ENCODE measurements at places on chromosomes 2 and 18.
A peak's percentile ranks its signal among the peaks of the same experiment; 100 is the strongest.

DNA sequence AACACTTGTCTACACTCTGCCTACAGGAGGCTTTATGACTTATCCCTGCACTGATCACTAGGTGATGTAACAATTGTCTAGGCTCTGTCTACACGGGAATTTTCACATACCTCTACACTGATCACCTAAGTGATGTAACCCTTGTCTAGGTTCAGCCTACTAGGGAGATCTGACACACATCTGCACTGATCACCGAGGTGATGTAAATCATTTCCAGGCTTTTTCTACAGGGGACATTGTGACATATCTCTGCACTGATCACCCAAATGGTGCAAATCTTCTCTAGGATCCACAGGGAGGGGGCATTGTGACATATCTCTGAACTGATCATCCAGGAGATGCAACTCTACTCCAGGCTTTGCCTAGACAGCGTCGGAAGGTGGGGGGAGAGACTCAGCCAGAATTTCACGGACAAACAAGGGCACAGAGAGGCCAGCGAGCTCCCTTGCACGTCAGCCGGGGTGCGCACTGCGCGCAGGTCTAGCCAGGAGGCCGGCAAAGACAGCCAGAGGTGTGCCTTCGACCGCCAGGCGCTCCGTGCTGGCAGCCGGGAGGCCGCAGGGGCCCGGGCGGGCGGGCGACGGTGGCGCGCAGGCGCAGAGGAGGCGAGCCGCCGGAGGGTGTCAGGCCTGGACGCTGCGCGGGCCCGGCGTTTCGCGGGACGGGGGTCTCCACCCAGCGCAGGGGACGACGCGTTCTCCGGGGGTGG lies 46.9 kb upstream of the USP14 start:
- peak; percentile 73 for DNase-seq

DNA sequence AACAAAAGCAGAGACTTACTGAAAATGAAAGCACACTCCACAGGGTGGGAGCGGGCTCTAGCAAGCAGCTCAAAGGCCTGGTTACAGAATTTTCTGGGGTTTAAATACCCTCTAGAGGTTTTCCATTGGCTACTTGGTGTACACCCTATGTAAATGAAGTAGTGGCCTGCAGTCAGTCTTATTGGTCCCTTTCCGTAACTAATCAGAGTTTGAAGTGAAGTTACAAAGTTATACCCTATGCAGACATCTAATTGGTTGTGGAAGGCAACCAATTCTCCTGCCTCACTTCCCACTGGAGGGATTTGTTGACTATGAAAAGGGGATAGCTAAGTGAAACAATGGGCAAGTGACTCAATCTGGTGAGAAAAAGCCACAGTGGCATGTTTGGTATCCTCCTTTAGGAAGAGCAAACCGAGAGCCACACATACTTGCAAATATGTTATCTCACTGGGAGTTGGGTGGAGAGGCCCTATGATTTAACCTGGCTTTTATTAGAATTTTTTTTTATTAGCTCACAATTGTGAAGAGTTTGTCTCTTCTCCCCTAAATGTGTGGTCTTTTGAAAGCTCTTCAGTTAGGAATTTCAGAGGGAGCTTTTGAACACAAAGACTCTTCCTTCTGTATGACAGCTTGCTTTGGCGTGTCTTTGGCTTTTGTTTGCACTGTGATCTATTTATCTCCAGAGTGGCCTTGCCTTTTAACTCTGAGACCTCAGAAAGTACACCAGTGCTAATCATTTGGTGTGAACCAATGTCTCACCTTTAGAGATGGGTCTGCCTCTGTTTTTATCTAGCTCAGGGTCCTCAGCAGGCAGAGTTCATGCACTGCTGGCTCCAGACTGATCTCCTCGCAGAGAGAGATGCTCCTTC lies 69.6 kb downstream of the MAP4K4 start:
- DNase-seq = peak; percentile 82

DNA sequence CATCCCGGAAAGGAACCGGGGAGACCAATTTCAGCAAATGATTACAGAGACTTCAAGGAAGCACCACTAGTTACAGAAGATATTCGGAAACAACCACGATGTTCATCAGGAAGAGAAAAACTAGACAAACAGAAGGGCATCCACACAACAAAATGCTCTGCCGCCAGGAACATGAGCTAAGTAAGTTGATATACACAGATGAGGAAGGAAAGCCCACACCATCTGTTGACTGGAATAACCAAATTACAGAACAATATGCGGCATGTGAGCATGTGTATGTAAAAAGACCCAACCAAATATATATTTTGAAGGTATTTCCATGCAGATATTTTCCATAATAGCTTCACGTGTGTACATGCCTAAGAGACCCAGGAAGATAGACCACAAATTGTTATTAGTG lies 47.0 kb downstream of the ACKR3 start:
- no peak for DNase-seq

DNA sequence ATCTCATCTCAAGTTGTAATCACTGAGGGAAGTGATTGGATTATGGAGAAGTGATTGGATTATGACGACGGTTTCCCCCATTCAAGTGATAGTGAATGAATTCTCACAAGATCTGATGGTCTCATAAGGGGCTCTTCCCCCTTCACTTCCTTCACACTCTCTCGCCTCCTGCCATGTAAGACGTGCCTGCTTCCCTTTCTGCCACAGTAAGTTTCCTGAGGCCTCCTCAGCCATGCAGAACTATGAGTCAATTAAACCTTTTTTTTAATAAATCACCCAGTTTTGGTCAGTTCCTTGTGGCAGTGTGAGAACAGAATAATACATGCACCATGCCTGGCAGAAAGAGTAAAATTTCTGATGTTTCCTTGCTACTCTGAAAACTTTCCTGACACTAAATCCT lies 36.6 kb downstream of the CEP68 start:
- DNase-seq = no peak

DNA sequence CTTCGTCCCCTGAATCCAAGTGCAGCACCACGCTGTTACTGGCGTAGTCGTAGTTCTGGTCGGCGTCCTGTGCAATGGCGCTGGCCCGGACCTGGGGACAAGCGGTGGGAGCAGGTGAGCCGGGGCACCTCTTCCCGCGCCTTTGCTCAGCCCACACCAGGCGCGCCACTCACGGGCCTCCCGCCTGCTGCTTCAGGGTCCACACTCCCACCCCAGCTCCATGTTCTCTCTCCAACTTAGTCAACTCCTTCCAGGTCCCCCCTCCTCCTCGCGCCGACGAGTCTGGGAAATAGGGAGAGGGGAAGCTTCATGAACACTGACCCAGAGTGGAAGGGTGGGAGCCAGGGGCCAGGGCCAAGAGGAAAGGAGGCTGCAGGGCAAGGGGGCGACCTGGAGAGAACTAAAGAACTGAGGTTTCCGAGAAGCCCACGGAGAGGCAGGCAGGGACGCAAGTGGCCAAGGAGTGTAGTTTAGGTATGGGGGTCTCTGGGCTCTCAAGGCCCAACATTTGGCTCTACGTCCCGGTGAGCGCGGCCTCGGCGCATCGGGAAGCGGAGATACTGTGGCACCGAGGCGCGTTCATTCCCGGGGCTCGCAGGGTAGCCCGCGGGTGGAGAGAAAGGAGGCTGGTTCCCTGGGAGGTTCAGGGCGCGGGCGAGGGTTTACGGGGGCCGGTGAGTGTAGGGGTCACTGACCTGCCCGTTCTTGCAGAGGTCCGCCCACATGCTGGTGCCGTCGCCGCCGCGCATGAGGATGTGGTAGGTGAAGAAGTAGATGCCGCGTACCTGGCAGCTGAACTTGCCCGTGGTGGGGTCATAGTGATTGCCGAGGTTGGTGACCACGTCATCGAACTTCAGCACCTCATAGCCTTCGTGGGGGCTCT lies 1.4 kb downstream of the C1QL2 start:
- no peak for DNase-seq

DNA sequence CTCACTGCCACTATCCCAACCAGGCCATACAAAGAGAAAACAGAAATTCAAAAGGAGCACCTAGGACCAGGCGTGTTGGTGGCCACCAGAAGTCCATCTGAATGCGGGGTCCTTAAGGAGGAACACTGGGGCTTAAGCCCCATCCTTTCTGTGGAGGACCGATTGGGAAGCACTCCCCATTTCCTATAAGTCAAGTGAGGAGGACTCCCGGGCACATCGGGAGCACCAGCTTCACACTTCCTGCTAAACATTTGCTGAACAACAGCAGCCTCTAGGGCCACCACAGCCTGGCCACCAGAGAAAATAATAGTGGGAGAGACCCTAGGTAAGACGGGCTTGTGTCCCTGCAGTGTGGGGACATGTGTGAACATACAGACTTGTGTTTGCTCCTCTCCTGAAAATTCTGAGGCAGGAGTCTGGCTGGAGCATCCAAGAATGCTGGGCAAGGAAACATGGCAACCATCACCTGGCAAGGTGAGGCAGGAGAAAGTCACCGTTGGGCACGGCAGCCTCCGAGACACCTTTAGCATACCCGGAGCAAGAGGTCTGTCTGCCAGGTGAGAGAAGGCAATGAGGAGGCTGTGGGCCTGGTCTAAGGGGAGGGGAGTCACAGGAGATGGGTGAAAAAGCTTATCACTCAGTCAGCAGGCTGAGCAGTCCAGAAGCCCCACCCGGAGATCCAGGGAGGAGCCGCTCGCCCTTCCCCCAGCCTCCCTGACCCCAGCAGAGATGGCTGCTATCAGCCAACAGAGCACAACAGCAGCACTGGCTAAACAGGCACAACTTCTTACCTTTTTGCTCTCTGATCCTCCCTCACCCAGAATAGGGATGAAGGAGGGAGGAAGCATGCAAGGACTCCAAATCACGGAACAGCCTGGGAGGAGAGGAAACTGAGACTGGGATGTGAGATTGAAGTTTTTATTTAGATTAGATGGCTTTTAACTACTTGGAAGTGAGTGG lies 282.3 kb downstream of the EIPR1 start:
- no peak for DNase-seq

GRCh38 chr18:58223717-58224424 lies 179.8 kb downstream of the NEDD4L start:
- DNase-seq = no peak

Measured in SJCRH30 (cell line).